ENCODE measurements at places on chromosomes 16 and 17.

- no peak for DNase-seq
These were observed 15.2 kb downstream of the CASKIN1 start for GRCh38 chr16:2180962-2181923.

DNA sequence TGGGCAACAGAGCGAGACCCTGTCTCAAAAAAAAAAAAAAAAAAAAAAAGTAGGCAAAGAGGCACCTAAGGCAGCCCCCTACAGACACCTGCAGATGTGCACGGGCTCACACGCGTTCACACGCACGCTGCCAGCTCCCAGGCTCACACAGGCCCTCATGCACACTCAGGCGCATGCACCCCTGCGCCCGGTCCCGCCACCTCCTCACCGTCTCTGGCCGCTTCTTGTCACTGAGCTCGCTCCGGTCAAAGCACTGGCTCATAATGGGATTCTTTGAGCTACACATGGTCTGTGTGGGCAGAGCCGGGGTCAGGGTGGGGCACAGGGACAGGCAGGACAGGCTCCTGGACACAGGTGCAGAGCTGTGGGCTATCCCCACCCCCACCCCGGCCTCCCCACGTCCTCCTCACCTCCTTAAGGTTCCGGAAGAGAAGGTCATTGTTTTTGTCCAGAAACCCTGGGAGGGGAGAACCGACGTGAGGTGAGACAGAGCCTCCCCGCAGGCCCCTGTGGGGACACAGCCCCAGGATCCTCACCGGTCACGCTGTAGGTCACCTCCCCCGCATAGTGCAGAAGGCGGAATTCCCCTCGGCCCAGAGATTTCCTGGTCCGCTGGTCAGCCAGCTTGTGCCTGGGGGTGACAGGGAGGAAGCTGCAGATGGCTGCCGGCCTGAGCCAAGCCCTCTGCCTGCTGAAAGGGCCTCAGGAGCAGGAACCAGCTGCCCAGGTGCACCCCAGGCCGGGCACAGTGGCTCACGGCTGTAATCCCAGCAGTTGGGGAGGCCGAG lies 17.9 kb downstream of the MYO1C start:
- no peak for DNase-seq

DNA sequence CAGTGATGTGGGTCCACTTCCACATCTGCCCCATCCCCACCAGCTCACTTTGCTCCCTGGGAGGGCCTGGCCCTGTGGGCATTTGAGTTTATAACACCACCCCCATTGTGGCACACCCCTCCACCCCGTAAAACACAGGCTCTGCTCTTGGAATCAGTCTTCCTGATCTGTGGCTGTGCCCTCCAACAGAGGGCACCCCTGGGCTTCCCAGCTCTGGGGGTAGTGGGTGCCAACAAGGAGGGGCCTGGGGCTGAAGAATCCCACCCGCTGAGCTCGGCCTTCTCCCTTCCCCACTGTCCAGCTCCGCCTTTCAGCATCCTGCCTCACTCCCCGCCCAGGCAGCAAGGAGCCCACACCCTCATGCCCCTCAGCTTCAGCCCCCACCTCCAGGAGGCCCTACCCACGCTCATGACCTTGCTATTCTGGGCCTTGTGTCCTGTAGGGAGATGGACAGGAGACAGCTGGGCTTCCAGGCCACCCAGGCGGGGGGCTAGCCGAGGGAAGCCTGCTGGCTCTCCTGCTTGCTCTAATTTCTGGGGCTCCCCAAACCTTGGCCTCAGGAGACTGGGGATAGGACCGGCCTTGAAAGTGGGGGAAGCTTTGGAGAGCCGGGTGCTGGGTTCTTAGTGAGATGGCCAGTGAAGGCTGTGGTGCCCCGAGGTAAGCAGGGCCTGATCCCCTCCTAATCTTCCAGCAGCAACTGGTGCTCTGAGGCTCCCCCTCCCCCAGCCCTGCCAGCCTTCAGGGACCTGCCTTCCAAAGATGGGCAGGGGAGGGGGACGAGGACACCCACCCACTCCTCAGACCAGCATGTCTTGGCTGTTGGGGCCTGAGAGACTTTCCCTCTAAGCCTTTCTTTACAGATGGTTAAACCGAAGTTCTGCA lies 2.9 kb upstream of the ATP2A1 start:
- DNase-seq = no peak

DNA sequence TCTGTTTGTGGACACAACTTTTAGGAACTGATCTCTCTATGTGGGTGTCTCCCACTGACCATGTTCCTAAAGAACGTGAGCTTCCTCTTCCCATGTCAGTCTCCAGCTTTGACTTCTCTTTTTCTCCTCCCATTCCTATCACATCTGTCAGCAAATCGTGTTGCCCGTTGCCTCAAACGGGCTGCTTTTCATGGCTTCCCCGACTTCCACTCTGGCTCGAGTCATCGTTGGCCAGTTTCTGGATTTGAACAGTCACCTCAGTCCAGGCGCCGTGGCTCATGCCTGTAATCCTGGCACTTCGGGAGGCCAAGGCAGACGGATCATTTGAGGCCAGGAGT lies 5.4 kb downstream of the ABCC1 start:
- no peak for DNase-seq

DNA sequence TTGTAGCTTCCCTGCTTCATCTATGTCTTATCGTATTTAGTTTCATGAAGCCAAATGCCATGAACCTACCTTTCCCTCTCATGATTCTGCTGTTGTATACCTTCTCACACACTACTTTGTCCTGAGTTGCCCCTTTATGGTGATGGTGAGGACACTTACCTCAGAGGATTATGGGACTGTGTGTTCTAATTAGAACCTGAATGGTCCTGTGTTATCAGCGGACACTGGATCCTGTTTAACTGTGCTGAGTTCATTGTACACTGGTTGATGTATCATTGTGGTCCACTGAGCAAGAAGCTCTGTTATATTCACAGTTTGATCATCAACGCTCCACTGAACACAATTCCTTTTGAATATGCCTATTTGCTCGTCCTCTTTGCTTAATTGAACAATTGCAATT lies 343.0 kb downstream of the RBFOX1 start:
- no peak for DNase-seq

DNA sequence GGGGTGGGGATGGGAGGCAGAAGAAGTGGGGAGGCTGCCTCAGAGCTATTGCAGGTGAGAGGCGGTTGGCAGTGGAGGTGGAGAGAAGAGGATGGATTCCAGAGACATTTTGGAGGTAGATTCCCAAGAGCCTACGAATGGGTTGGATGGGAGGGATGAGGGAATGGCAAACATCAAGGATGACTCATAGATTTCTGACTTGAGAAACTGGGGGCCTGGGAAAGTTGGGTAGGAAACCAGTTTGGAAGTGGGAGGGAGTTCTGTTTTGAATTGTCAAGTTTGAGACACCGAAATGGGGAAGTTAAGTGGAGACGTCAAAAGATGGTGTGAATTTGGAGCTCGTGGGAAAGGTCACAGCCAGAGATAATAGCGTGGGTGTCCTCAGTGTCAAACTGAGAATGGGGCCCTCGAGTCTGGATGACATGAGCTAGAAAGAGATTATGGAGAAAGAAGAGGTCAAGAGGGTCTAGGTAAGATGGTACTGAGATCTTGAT lies 6.2 kb upstream of the CYLD start:
- no peak for DNase-seq

DNA sequence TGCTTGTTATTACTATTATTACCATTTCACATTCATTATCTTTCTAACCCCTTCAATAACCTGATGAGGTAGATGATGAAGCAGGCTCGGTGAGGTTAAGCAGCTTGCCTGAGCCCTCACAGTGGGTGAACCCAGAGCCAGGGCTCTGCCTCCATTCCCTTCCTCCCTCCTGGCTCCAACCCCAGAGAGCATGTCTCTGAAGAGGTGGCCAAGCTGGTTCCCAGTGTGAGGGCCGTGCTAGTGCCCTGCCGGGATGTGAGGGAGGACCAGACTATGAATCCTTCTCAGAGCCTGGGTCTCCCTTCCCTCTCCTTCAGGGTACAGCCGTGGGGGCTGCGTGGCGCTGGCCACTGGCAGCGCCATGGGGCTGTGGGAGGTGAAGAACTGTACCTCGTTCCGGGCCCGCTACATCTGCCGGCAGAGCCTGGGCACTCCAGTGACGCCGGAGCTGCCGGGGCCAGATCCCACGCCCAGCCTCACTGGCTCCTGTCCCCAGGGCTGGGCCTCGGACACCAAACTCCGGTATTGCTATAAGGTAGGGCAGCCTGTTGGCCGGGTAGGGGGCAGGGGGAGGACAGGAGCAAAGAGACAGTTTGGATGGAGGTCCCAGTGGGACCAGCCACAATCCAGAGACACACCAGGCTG lies 49.6 kb downstream of the MRC2 start:
- DNase-seq = peak; percentile 7

DNA sequence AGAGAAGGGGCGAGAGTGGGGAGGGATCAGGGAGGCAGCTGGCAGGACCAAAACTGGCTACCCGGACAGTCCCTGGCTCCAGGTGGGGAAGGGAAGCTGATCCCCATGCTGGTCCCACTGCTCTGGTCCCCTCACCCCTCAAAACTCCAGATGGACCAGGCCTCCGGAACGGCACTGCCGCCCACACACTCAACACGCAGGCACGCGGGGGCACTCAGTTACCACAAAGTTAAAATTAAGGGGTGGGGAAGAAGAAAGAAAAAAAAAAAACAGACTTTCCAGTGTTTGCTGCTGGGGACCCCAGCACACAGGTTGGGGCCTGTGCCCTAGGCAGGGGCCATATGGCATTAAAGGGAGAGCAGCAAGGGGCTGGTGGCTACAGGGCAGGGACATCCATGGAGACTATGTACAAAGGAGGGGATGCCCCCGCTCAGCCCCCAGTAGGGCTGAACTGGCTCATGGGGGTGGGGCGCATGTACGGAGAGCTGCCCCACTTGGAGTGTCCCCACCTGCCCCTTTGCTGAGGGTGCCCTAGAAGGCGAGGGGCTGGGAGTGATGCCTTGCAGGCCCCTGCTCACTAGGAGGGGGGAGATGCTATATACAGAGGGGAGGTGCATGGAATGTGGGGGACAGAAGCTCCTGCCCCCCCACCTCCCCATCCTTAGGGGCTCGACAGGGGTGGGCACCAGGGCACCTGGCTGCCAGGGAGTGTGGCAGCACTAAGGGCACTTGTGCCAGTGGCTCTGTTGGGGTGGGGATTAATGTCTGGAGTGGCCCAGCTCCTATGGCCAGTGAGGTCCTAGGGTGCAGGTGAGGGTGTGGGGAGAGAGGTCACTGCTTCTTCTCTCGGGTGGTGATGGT lies 5.6 kb downstream of the TP53I13 start:
- DNase-seq = no peak

- DNase-seq = no peak
These were observed 12.8 kb downstream of the SLC7A6OS start for GRCh38 chr16:68297908-68298307.

GRCh38 chr16:56259425-56259779 lies 68.1 kb downstream of the GNAO1 start:
- DNase-seq = no peak

GRCh38 chr16:1080801-1081733 lies 8.5 kb downstream of the SSTR5 start:
- no peak for DNase-seq

- no peak for DNase-seq
These were observed 798.3 kb downstream of the CDH8 start for GRCh38 chr16:61237884-61238485.

- no peak for DNase-seq
These were observed 6.7 kb downstream of the MMP28 start for GRCh38 chr17:35788477-35789368.

DNA sequence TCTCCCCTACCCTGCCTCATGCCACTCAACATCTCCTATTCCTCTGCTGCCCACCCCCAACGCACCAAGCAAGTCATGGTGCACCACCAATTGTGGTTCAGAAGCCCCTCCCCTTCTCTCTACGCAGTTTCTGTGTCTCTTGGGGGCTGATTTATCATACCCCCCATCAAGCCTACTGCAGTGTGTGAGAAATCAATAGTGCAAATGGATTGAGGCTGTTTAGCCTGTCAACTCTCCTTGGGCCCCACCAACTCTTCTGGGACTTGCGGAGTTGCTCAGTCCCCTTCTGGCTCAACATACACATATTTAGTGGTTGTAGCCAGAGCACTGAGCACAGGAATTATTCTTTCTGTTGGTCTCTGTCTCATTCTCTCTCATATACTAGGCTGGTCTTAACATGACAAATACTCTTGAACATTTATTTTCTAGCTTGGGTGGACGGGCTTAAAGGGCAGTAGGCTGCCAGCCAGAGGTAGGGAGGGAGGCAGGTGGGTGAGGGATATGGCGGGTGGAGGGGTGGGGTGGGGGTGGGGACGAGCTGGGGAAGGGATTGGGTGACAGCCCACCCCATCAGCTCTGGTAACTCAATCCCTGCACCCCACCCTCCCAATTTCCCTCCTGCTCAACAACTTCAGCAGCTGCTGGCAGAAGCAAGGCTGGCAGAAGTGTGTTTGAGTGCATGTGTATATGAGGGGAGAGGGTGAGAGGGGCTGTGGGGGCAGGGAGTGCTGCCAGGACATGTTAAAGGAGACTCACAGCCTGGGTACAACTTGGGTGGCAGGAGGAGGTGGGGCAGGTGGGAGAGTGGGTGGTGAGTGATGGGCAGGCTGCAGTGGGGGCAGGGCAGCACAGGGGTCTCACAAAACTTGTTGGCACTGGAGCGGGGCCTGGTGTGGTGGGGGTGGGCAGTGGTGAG lies 4.9 kb downstream of the RARA start:
- no peak for DNase-seq

- DNase-seq = no peak
These were observed 74.2 kb downstream of the VPS53 start for GRCh38 chr17:640436-640835.

DNA sequence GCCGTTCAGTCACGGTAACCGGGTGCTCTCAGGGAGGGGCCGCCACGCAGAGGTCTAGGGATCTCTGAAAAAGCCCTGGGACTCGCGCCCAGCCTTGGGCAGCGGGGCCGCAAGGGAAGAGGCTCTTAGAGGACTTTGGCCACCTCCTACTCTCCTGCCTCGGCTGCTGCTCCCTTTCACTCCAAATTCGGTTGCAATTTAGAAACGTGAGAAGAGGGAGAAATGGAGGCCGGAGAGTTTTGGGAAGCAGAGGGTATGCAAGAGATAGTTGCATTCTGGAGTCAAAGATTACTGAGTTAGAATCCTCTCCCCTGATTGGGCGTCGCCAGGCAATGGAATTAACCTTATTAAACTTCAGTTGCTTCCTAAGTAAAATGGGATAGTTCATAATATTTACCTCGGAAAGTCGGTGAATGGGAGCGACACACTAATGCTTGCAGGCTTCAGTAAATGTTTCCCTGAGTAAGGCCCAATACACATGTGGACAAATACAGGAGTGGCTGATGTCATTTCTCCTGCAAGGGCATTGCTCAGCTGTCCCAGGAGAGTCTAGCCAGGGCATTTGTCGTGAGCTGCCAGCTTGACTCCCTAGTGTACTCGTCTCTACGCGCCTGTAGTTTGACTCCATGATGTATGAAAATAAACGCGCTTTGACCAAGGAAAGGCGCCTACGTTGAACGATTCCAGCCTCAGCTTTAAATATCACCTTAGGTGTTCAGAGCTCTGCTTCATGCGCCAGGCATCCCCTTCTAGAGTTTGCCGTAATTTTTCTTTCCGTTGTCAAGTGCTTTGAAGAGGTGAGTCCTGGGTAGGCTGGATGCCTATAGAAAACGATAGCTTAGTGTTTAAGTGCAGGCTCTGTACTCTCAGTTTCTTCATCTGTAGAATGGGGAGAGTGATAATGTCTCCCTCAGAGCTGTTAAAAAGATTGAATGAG lies 667 bp downstream of the OGFOD1 start:
- no peak for DNase-seq

Measured in C1 segment of cervical spinal cord (tissue), 14 donors.